Muscle of back (tissue), 13 donors: ENCODE measurements at places on chromosomes 4 and X.

GRCh38 chrX:152155766-152156310 lies 17.5 kb upstream of the MAGEA10 start:
- no peak for DNase-seq

GRCh38 chr4:22692736-22693135 lies at the start of gene GBA3:
Gene GBA3 (plus strand): TSS chr4:22692937.
- DNase-seq = no peak

- DNase-seq = no peak
These were observed 1.1 kb upstream of the SEL1L3 start for GRCh38 chr4:25863831-25864418.

GRCh38 chrX:12582649-12583048 lies 208.6 kb upstream of the PRPS2 start:
- no peak for DNase-seq

DNA sequence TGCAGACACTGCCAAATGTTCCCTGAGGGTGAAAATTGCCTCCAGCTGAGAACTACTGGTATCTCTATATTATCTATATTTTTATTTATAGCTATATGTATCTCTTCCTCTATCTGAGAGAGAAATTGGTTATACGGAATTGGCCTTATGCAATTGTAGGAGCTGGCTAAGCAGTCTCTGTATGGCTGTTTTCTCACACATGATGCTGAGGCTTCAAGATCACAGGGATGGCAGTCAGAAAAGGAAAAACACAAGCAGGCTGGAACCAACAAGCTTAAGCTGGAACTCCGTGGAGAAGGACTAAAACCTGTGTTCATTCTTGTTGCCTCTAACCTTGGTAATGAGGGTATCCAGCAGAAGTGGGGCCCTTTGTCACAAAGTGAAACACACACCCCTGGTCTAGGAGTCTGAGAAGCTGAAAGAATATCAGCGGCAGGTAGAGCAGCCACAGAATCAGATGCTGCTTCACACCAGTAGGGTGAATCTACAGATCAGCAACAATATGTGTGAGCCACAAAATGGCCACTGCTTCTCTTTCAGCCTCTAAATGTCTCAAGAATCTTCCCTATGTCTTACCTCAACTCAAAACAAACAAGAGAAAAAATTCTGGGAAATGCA lies 166.5 kb upstream of the PPP1R2C start:
- no peak for DNase-seq

- DNase-seq = no peak
These were observed 6.5 kb upstream of the PAQR3 start for GRCh38 chr4:78945651-78946179.

DNA sequence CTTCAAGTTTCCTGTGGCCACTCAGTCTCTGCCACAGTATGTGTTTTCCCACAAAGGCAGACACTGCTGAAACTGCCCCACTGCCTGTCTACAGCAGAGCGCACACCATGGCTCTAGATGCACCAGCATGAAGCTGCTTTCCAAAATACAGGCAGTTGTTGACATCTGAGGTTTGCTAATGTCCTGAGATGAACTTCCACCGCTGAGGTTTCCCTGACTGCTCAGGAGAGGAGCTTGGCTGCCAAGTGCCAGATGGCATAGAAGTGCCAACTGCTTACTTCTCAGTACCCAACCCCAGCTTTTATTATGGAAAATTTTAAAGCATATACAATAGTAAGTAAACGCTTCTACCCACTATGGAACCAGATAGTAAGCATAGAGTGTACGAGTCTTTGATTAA lies 61.0 kb upstream of the EXOC1L start:
- DNase-seq = no peak

DNA sequence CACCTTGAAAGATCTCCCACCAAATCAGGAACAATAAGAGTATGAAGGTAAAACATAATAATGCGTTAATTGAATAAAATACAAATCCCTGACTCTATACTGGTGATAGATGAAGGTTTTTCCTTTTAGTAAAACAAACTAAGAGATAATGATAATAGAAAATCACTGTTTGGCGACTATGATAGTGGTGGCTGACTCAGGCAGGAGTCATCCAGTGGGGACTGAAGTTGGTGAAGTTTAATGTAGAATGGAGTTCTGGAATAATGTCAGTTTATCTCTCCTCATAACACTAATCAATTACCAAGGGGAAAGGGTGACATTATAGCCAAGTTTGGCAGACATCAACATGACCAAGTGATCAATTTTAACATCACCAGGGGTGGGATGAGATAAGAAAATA lies 21.3 kb downstream of the ABCG2 start:
- no peak for DNase-seq

DNA sequence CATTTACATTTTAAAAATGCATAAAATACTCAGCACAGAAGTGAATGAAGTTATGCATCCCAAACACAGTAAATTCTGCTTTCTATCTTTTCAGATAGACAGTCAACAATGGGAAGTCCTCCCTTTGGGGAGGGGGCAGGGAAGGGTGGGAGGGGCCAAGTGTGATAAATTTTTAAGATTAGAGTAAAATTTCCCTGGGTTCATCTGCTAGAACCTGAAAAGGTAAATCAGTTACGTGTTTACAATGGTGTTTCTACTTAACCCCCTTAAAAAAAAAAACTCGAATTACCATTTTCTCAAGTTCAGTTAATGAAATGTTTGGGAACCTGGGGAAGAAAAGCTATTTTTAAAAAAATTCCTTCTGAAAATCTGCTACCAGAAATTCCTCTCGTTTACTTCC lies 9.1 kb downstream of the PITX2 start:
- no peak for DNase-seq

DNA sequence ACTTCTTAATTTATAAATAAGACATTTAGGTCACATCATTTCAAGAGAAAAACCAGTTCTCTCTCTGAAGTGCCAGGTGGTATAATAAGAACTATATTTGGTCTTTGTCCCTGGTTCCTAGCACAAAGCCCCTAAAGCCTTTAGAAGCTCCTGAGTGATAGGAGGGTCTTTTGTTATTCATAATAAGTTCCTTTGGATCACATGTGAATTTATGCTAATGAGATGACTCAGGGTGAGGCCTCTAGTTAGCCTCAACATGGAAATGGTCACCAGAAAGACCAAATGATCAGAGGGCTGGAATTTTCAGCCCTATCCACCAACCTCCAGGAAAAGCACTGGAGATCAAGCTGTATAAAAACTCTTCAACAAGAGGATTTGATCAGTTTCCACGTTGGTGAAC lies 68.1 kb upstream of the BLTP1 start:
- DNase-seq = no peak

GRCh38 chrX:85611926-85612325 lies 232.5 kb upstream of the POF1B start:
- no peak for DNase-seq

GRCh38 chr4:69838977-69839376 lies 21.0 kb downstream of the SULT1E1 start:
- DNase-seq = no peak

- no peak for DNase-seq
These were observed 183.7 kb upstream of the ARHGAP24 start for GRCh38 chr4:85291226-85291625.

GRCh38 chr4:59979061-59979460 lies 1221.1 kb upstream of the ADGRL3 start:
- DNase-seq = no peak

DNA sequence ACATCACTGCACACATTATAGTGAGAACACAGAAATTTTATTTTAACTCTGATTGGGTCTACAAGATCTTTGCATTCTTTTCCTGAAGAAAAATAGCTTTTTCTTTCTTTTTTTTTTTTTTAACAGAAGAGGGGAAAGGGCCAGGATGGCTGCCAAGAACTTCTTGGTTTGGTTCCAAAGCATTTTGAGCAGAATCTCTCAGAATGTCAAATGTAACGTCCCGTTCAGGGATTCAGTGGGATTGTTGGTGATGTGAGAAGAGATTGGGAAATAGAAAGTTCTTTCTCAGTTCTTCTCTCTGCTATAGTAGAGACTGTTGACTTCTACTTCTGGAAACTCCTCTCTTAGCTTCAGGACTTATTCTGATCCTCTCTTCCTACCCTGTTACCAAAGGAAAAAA lies 70.9 kb upstream of the CBR4 start:
- DNase-seq = peak; percentile 87

GRCh38 chrX:106906361-106906760 lies 3.2 kb upstream of the RIPPLY1 start:
- DNase-seq = peak; percentile 6

DNA sequence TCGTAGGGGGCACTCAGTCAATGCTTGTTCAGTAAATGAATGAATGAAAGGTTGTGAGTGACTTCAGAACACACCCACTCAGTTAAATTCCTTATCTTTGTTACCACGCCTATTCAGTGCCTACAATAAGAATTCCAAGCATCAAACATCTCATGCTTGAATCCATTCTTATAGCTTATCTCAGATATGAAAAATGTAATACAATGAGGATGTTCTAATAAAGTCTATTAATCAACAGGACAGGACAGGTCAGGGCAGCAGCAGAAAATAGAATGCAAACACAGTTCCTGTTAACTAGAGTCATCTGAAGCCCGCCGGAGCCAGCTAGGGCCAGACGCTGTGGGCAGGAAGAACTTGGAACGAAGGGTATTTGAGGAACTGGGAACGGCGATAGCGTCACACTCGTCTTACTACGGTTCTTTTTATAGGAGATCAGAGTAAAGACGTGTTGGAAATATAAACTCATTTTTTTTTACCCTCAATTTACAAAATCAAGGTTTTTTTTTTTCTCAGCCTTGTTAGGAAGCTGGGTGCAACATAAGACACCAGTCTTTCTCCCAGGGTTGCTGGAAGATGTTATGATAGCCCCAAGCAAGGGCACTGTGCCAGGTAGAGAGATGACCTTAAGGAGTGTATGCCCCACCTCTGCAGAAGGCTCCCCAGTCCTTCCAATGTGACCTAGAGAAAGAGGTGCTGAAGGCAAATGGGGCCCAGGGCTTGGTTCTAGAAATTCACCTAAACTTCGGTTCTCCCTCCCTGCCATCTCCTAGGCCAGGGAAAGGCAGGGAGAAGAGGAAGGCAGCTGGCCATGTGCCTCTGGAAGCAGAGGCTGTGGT lies 48.3 kb downstream of the SEL1L3 start:
- DNase-seq = peak; percentile 50

DNA sequence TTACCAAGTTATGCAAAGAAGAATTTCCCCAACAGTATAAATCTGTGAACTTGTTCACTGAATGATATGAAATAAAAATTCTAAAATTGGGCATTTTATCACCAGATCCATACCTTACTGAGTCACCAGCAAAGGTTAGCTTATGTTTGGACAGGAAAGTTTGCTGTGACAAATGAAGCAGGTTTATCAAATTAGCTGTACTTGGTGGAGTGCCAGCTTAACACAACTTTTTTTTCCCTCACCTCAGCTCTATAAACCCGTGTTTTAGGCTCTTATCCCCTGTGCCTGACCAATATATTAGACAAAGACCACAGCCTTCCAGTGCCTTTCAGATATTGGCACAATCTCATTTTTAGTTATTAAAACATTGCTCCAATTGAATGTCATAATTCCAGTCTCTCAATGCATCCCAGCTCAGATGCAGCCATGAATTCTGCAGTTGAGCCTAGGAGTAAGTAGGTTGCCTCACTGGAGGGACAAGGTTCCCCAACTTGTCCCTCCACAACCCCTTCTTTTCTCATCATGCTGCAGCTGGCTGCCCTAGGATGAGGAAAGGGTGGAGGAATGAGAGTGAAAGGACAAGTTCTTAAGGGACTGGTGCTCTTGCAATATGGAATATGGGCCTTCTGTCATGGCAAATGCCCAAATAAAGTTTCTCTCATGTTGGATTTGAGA lies 27.0 kb upstream of the PDGFC start:
- no peak for DNase-seq

GRCh38 chr4:15562623-15563022 lies 92.5 kb downstream of the FBXL5 start:
- no peak for DNase-seq

DNA sequence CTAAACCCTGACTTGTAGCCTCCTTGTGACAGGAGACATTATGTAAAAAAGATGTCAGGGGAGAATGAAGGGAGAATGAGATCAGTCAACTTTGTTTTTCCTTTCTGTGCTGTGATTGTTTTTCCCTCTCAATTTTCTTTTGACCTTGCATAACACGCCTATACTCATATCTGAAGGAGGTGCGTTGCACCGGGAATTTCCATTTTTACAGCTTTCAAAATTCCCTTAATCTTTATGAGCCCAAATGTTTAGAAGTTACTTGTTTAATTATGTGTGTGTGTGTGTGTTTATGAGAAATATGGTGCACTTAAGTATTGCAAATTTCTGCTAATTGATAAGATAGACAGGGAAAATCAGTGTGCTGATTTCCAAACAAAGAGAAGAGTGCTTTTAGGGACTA lies 21.6 kb downstream of the SYNPO2 start:
- no peak for DNase-seq

GRCh38 chr4:10079912-10080588 lies 36.5 kb downstream of the WDR1 start:
- DNase-seq = no peak

GRCh38 chr4:85478576-85478975 lies 3.6 kb downstream of the ARHGAP24 start:
- DNase-seq = no peak

- peak; percentile 38 for DNase-seq
These were observed 247.7 kb downstream of the AFAP1 start for GRCh38 chr4:7691982-7692381.

GRCh38 chr4:123553733-123554637 lies 157.4 kb downstream of the SPRY1 start:
- no peak for DNase-seq

DNA sequence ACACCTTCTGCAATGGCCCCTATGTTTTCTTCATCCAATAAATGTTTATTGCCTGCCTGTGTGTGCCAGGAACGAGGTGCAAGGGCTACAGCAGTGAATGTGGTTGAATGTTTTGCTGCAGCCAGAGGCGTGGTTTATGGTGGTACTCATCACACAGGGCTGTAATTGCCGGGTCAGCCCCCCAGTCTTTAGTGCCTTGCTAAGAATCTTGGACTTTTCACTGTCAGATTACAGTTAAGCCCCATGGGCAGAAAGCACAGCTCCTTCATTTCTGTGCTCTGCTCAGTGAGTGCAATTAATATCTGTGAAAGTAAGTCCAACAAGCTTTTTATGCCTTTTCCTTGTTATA lies 67.8 kb downstream of the TAPT1 start:
- DNase-seq = no peak

DNA sequence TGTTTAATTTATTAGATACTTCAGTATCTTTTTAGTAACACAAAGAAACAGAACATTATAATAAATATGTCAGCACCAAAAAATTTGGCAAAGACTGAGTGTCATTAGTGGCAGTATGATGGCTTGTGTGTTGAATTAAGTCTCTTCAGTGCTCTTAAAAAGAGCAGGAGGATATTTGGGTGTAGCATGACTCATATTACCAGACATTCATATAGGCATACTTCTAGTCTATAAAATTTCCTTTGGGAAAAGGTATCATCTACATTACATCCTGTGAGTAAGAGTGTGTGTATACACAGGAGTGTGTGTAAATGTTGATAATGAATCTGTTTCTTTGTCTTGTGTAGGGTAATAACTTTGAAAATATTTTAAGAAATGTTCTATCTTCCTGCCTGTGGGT lies 135.7 kb downstream of the CNKSR2 start:
- DNase-seq = no peak
